Left lobe of liver (tissue), 2 donors: ENCODE measurements at places on chromosomes 12 and 14. TPM values are rescaled to one million over a fixed set of nuclear protein-coding genes. Genes with fewer than 3 reads are reported as not detected.

DNA sequence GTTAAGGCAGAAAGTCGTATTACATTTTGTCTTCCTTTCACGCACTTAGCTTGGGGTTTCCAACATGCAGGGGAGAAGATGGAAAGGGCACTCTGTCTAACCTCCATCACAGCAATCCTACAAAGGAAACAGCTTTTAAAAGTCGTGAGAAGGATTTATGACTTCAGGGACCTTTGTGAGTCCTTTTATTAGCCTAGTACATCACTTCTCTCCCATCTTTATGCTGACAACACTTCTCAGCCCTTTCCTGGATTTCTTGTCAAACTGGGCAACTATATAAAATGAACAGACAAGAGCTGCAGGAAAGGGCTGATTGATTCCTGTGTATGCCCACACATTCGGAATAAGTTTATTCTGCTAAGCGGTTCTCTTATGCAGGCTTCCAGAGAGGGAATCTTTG is 159.0 kb downstream of the DERA start:
- no peak for DNase-seq

GRCh38 chr14:77583657-77584056 is 32.8 kb downstream of the SPTLC2 start:
- DNase-seq: no peak

GRCh38 chr14:64158608-64159007 is 135.6 kb downstream of the ESR2 start:
- no peak for DNase-seq

- DNase-seq: no peak
These were observed 439.6 kb upstream of the LRFN5 start for GRCh38 chr14:41167040-41167439.

DNA sequence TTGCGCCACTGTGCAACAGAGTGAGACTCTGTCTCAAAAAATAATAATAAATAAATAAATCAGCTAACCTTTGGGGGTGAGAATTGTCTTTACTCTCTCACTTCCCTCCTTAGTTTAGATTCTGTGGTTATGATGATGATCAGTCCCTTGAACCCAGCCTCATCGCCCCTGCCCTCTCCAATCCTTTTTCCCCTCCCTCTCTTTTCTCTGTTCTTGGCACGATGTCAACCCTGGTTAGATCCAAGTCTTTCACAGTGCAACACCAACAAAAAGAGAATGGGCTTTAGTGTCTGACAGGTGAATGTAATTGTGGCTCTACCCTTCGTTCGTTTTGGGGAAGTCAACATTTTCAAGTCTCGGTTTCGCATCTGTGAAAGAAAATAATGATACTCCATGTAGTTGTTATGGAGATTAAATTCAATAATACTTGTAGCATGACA is 59.0 kb downstream of the NTN4 start:
- DNase-seq: no peak

GRCh38 chr12:24881724-24882371 is 67.1 kb downstream of the BCAT1 start:
- no peak for DNase-seq

GRCh38 chr12:106195621-106196027 is 52.2 kb downstream of the CKAP4 start:
- DNase-seq: peak; percentile 91

- DNase-seq: peak; percentile 47
These were observed 72.2 kb downstream of the VCPKMT start for GRCh38 chr14:50044042-50044651.

DNA sequence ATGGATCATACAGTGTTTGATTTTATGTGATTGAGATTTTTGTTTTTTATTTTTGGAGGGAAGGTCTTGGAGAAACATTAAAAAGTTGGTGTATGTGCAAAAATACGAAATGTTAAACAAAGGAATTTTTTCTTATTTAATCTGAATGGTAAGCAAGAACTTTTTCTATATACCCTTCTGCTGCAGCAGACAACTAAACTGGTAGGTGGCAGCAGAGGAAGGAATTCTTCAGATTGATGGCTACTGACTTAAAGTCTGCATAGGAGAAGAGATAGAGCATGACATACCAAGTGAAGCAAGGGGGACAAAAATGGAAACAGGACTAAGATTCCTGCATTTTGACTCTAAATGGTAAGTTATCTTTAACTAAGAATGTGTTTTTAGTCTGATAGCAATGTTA is 42.0 kb upstream of the A2ML1 start:
- no peak for DNase-seq

GRCh38 chr12:128339126-128339520 is 72.2 kb downstream of the TMEM132C start:
- DNase-seq: no peak

- no peak for DNase-seq
These were observed 41.1 kb downstream of the TTLL5 start for GRCh38 chr14:75702122-75702521.

GRCh38 chr14:91163316-91163715 is 49.4 kb downstream of the DGLUCY start:
- no peak for DNase-seq

DNA sequence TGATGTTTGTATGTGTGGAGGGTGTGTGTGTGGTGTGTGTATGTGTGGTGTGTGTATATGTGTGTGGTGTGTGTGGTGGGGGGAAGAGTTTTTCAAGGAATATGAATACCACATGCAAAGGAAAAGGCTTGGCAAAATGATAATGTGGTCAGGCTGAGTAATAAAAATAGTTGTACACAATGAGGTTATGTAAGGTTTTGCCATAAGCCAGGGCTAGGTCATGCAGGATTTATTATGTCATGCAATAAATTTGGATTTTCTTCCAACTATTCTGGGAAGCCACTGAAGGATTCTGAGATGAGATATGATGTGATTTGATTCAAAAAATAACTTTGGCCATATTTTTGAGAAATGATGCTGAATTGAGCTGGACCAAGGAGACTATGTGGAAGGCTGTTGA is 1191.6 kb upstream of the SEL1L start:
- no peak for DNase-seq

DNA sequence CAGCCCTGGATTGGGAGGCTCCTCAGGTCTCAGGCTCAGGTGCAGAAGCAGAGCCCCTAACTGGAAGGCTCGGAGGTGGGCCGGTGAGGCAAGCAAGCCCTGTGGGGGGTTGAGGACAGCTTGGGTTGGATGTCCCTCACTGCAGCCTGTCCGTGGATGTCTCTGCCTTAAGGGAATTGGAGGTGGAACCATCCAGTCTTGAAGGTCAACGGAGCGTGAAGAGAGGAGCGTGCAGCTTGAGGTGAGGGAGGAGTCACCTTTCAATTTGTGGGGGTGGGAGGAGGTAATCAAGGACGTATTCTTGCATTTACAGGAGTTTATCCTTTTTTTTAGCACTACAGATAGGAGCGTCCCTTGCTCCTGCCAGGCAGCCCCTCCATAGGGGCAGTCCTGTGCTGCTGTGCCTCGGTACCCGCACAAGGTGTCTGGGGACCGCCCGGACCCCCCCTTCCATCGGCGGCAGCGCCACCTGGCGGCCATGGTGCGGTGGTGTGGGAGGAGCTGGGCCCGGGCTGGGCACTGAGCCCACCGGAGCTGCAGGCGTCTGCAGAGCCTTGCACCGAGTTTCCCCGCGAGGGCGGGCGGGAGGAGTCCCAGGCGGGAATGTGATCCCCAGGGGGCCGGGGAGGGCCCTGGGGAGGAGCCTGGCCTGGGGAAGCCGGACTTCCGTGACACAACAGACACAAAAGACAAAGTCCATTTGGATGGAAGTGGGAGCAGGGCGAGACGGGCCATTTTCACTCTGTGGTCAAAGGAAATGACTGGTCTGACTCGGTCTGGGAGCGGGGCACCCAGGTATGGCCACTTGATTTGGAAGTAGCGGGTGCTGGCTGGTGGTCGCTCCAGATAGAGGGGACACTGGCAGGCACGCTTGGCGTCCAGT is 864 bp downstream of the DNAJC22 start:
- DNase-seq: peak; percentile 99

- DNase-seq: no peak
These were observed 77.7 kb downstream of the RBM19 start for GRCh38 chr12:113888435-113888834.

DNA sequence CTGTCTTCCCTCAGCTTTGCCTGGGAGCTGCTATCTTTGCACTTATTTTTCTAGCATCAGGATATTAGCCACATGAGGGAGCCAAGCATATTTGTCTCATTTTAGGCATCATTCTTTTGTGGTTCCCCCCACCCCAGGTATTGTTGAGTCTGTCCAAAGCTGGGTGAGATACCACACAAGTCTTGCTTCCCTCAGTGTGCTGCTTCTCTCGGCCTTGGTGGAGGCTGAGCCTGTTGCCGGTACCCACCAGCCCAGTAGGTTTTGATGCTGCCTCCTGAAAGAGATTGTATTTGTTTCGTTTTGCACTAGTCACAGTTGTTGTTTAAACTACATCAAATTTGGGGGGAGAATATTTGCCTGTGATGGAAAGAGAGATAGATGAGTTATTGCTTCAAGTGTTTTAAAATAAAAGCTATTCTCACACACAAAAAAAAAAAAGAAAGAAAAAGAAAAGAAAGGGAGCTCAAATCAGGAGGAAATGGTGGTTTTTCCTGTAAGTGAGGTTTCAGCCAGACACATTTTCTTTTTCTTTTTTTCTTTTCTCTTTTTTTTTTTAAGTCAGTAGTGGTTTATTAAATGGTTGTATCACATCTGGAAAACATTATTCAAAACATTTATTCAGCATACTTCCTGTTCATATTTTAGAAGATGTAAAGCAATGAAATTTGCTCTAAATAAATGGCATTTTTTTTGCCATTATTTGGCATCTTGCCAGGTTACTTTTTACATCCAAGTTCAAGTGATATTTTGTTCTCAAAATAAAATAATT is 58.5 kb downstream of the SLC4A8 start:
- no peak for DNase-seq

GRCh38 chr14:94593376-94593748 is 12.1 kb downstream of the SERPINA5 start:
- no peak for DNase-seq

DNA sequence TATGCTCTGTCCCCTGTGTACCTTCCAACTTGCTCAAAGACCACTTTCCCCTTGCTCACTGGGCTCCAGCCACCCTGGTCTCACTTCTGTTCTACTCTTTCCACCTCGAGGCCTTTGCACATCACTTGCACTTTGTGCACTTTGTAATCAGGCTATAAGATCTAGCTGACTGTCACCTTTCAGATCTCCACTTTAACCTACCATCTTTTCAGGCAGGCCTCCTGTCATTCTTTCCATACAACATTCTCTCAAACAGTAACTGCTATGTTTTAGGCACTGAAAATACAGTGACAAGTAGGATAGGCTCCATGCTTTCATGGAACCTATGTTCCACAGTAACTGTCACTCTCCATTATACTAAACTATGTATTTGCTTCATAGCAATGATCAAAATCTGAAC is 14.0 kb downstream of the CPM start:
- DNase-seq: no peak

GRCh38 chr12:27711317-27711682 is 668 bp downstream of the MRPS35 start:
- no peak for DNase-seq

- no peak for DNase-seq
These were observed 106.3 kb downstream of the ETNK1 start for GRCh38 chr12:22731236-22731635.

DNA sequence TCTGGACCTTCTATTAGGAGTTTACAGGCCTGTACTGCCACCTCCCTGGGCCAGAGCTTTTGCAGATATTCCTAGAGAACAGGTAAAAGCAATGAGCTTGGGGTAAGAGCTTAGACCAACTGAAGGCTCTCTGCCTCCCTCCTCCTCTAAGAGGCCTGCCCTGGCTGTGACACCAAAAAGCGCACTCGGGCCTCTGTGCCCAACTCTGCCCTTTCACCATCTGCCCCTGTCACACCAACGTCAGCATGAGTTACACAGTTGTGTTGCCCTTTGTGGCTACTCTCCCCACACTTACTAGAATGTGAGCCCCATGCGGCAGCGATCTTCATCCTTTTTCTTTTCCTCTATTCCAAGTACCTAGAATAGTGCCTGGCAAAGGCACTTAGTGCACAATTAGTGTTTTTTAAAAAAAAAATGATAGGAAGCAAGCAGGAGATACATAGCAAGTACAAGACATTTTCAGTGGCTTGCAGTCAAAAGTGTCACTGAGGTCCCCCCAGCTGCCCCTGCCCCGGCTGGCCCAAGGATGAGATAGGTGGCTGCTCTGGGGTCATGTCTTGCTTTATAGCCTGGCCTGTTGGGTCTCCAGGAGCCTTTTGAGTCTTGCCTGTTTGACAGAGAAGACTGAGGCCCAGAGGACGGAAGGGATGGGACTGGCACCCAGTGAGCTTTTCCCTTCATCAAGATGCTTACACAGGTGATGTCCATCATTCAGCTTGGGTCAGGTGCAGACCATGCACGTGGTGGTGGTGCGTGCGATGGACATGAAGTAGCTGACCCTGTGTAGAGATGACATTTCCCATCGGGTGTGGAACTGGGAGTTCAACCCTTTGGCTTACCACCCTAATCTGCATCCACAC is 12.5 kb downstream of the CKB start:
- DNase-seq: no peak

DNA sequence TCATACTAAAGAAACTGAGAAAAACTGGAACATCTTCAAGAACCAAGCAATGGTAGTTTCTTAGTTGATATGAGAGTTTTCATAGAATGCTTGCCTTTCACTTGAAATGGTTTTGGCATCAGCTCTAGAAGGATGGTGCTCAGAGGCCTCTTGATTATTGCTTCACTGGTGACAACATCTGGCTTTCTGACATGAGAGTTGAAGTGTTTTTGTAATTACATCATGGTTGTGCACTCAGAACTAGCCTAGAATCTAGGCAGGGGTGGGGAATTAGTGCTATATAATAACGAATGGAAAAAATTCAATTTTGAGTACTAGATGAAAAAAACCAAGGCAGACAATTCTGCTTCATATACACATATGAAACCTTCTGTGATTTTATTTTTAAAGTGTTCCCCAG is 172.8 kb upstream of the LMNTD1 start:
- DNase-seq: no peak

DNA sequence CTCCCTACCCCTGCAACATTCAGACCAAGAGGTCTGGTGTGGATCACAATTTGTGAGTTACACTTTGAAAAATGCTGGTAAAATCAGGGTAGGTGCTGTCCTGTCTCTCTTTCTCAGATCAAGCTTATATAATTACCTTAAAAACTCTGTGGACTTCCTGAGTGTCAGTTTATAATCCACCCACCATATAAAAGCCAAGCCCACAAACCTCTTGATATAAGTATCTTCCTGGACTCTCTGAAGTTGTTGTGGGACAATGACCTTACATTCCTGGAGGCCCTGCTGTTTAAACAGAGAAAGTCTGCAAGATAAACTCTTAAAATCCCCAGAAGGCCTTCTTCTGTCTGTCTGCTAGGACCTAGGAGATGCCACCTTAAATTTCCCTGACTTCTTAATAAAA is 11.4 kb upstream of the KTN1 start:
- DNase-seq: no peak

GRCh38 chr14:54322701-54323337 is 74.0 kb upstream of the CDKN3 start:
- no peak for DNase-seq

The ANKS1B gene
- 3.6 TPM for total RNA-seq

The RERGL gene
- 0.25 TPM for total RNA-seq

The CLEC12A gene
- total RNA-seq: 0.38 TPM

The EGLN3 gene
- total RNA-seq: 3.3 TPM

The VRK1 gene
- 1.8 TPM for total RNA-seq

The ACOT6 gene
- total RNA-seq: 1.6 TPM

The GPRC5A gene
- total RNA-seq: 0.73 TPM

The FBXO34 gene
- total RNA-seq: 5.8 TPM

The KIF26A gene
- 1.3 TPM for total RNA-seq

The WNT5B gene
- 4.2 TPM for total RNA-seq
